ENCODE measurements at places on chromosomes 13 and 19. TPM values are rescaled to one million over a fixed set of nuclear protein-coding genes. Genes with fewer than 3 reads are reported as not detected.
A peak's percentile ranks its signal among the peaks of the same experiment; 100 is the strongest.

Gene C1QTNF9B
- not detected for total RNA-seq

GRCh38 chr19:33403973-33404304 is 30.4 kb downstream of the CEBPG start:
- no peak for DNase-seq
- no peaks in the 10 kb centered on the region for H3K36me3 ChIP-seq
- H3K4me1 ChIP-seq: no peaks in the 10 kb centered on the region
- H3K4me3 ChIP-seq: no peak overlapping the region

- DNase-seq: no peak
- no peaks in the 10 kb centered on the region for H3K27me3 ChIP-seq
- H3K4me3 ChIP-seq: no peak overlapping the region
- no peak overlapping the region for H3K27ac ChIP-seq
- H3K36me3 ChIP-seq: peaks cover 9% of the 10 kb centered on the region
These were observed 50.0 kb downstream of the GAS6 start for GRCh38 chr13:113813749-113814434.

- no peaks in the 10 kb centered on the region for H3K36me3 ChIP-seq
- H3K27ac ChIP-seq: no peak overlapping the region
- H3K4me1 ChIP-seq: no peaks in the 10 kb centered on the region
- DNase-seq: no peak
These were observed 34.9 kb downstream of the IRS2 start for GRCh38 chr13:109751477-109751876.

- peaks cover 7% of the 10 kb centered on the region for H3K27me3 ChIP-seq
- DNase-seq: no peak
- H3K4me3 ChIP-seq: no peak overlapping the region
- H3K4me1 ChIP-seq: no peaks in the 10 kb centered on the region
These were observed 177.3 kb downstream of the DNAJC15 start for GRCh38 chr13:43200736-43201135.

Gene DKKL1
- total RNA-seq: not detected

DNA sequence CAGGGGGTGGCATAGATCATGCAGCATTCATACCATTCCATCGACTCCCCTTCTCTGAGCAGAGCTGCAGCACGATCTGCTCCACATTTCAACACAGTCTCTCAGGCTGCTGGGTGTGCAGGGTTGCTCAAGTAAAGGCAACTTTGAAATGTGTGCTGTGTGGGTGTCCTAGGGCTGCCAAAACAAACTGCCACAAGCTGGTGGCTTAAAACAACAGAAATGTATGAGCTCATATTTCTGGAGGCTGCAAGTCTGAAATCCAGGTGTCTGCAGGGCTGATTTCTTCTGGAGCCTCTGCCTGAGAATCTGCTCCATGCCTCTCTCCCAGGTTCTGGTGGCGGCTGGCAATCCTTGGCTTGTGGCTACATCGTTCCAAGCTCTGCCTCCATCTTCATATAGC is 63.7 kb upstream of the WDFY2 start:
- peak overlapping the region; percentile 0 for H3K27ac ChIP-seq
- peaks cover 37% of the 10 kb centered on the region for H3K4me1 ChIP-seq
- peak; percentile 24 for DNase-seq
- no peaks in the 10 kb centered on the region for H3K36me3 ChIP-seq
- no peak overlapping the region for H3K4me3 ChIP-seq

GRCh38 chr19:43690444-43690843 is 20.5 kb upstream of the PLAUR start:
- no peak overlapping the region for H3K27ac ChIP-seq
- peaks cover 20% of the 10 kb centered on the region for H3K27me3 ChIP-seq
- H3K4me3 ChIP-seq: no peak overlapping the region

Gene SLAIN1
- 27.0 TPM for total RNA-seq

GRCh38 chr13:51776179-51776578 is 27.8 kb downstream of the DHRS12 start:
- no peak overlapping the region for H3K4me3 ChIP-seq
- no peaks in the 10 kb centered on the region for H3K27me3 ChIP-seq
- DNase-seq: no peak
- no peaks in the 10 kb centered on the region for H3K36me3 ChIP-seq
- no peaks in the 10 kb centered on the region for H3K4me1 ChIP-seq
- no peak overlapping the region for H3K27ac ChIP-seq

DNA sequence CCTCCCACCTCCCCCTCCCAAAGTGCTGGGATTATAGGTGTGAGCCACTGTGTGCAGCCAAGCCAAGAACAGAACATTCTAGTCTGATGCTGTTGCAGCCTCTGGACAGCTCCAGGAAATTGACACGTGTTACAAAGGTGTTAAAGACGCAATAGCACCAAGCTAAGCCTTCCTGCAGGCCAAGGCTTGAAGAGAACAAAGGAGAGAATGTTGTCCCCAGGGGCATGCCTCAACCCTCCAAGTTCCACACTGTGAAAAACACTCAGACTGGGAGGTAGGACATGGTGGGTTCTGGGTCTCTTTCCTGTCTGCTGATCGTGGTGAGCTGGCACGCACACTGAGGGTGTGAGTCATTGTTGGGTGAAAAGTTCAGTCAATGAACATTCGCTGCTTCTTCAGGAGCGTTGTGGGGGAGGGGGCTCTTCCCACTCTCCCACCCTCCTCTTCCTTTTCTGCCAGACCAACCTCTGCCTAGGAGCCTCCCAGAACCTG is 5.3 kb upstream of the PTPRS start:
- H3K4me3 ChIP-seq: no peak overlapping the region
- H3K27me3 ChIP-seq: peaks cover 18% of the 10 kb centered on the region
- DNase-seq: no peak
- H3K36me3 ChIP-seq: no peaks in the 10 kb centered on the region

DNA sequence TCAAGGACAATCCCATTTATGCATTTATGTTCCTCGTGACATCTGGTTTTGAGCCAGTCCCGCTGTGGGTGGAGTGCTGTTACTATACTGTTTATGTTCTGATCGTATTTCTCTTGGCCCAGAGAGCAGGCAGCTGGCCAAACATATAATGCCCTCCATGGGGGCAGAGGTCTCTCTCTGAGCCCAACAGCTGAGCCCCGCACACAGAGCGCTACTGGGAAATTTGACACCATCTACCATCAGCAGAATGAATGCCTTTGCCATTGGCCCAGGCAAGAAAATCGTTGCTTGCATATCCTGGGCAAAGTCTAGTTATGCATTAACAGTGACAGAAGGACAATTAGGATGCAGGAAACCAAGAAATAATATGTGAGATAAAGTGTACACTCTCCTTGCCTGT is 126.8 kb upstream of the CACNA1A start:
- H3K4me1 ChIP-seq: no peaks in the 10 kb centered on the region
- no peak for DNase-seq
- H3K27ac ChIP-seq: no peak overlapping the region
- H3K27me3 ChIP-seq: no peaks in the 10 kb centered on the region

- H3K27ac ChIP-seq: no peak overlapping the region
- no peaks in the 10 kb centered on the region for H3K36me3 ChIP-seq
- no peak for DNase-seq
- H3K27me3 ChIP-seq: no peaks in the 10 kb centered on the region
- H3K4me3 ChIP-seq: no peak overlapping the region
These were observed 538.6 kb upstream of the MIR17HG start for GRCh38 chr13:90808838-90809237.

- H3K4me3 ChIP-seq: no peak overlapping the region
- no peaks in the 10 kb centered on the region for H3K36me3 ChIP-seq
- peaks cover 11% of the 10 kb centered on the region for H3K27me3 ChIP-seq
These were observed 66.5 kb downstream of the INSR start for GRCh38 chr19:7227735-7228134.

DNA sequence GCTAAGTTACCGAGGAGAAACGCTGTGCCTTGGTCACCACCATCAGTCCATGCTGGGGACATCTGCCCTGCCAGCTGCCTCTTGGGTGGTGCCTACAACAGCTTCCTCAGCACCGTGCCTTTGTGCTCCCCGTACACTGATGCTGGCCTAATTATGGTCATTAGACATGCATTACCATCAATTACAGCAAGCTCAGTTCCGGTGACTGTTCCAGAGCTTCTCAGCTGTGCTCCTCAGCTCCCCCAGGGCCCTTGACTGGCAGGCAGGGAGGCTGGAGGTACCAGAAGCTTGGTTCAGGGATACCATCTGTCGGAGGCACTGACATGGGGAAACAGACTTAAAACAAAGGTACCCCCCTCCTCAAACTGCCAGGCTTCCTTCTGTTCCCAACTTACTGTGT is 40.2 kb downstream of the CILP2 start:
- DNase-seq: no peak
- H3K36me3 ChIP-seq: peaks cover 21% of the 10 kb centered on the region
- no peak overlapping the region for H3K4me3 ChIP-seq
- no peaks in the 10 kb centered on the region for H3K27me3 ChIP-seq

- H3K4me3 ChIP-seq: no peak overlapping the region
- peak overlapping the region; percentile 22 for H3K27ac ChIP-seq
- DNase-seq: peak; percentile 44
- H3K36me3 ChIP-seq: peaks cover 5% of the 10 kb centered on the region
- no peaks in the 10 kb centered on the region for H3K27me3 ChIP-seq
These were observed 41.0 kb downstream of the RFX2 start for GRCh38 chr19:6069268-6069791.

- DNase-seq: no peak
- peaks cover 18% of the 10 kb centered on the region for H3K4me1 ChIP-seq
- no peaks in the 10 kb centered on the region for H3K27me3 ChIP-seq
These were observed 9.6 kb downstream of the ZNF431 start for GRCh38 chr19:21151460-21151859.

- H3K4me1 ChIP-seq: peaks cover 11% of the 10 kb centered on the region
- no peak for DNase-seq
- no peaks in the 10 kb centered on the region for H3K36me3 ChIP-seq
- no peak overlapping the region for H3K27ac ChIP-seq
- H3K27me3 ChIP-seq: peaks cover 18% of the 10 kb centered on the region
- H3K4me3 ChIP-seq: no peak overlapping the region
These were observed 124.5 kb upstream of the ZNF507 start for GRCh38 chr19:32220951-32221350.

- peaks cover 7% of the 10 kb centered on the region for H3K4me1 ChIP-seq
- DNase-seq: no peak
- H3K27me3 ChIP-seq: peaks cover 29% of the 10 kb centered on the region
- peaks cover 3% of the 10 kb centered on the region for H3K36me3 ChIP-seq
- H3K27ac ChIP-seq: peak overlapping the region; percentile 39
These were observed 132.8 kb upstream of the MYO16 start for GRCh38 chr13:108496362-108497210.

- H3K27me3 ChIP-seq: no peaks in the 10 kb centered on the region
- H3K27ac ChIP-seq: no peak overlapping the region
- DNase-seq: no peak
These were observed 178.9 kb downstream of the UGGT2 start for GRCh38 chr13:95874286-95874685.

DNA sequence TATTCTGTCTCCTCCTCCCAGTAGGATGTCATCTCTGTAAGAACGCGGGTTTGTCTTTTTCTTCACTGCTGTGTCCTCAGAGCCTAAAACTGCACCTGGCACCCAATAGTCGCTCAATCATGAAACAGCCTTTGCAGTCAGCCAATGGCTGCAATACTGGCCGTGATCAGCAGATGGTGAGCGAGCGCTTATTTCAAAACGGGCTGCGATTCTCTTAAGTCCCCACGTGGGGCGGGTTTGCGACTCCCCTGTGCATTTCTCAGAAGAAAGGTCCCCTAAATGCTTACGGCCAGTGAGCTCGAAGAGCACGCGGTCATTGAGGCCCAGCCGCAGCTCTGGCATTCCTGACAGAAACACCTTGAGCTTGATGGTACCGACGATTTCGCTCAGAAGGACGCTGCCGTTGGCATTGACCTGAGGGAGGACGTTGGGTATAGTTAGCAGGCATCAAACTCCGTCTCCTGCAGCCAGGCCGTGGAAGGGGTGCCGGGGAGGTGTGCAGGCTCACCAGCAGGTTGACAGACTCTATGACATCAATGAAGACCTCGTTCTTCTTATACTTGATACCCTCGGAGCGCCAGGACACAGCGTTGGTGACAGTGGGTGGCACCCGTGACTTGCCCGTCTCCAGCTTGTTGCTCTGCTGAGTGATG is 6.0 kb downstream of the AP1M2 start:
- H3K27ac ChIP-seq: no peak overlapping the region
- peak; percentile 95 for DNase-seq
- H3K4me3 ChIP-seq: no peak overlapping the region
- no peaks in the 10 kb centered on the region for H3K36me3 ChIP-seq
- H3K4me1 ChIP-seq: peaks cover 32% of the 10 kb centered on the region

DNA sequence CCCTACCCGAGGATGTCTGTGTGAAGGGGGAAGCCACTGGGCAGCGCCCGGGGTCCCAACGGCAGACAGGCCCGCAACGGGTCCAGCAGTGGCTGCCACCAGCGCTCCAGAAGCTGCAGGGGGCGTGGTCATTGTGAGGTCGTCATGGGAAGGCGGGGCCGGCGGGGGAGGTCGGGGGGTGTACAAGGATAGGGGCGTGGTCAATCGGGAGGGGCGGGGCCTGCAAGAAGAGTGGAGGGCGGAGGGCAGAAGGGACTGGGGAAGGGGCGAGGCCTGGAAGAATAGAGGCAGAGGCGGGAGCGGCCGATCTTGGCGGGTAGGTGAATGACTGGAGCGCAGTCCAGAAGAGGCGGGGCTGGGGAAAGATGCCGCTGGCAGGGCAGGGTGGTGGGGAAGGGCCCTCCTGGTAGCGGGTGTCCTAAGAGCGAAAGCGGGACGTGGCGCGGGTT is 4.4 kb downstream of the FUZ start:
- peaks cover 53% of the 10 kb centered on the region for H3K4me1 ChIP-seq
- peak overlapping the region; percentile 72 for H3K27ac ChIP-seq
- peak overlapping the region; percentile 71 for H3K4me3 ChIP-seq
- H3K27me3 ChIP-seq: no peaks in the 10 kb centered on the region

Gene PCSK4
- total RNA-seq: 4.1 TPM

GRCh38 chr13:52617070-52618060 is 24.9 kb upstream of the HNRNPA1L2 start:
- peak overlapping the region; percentile 100 for H3K4me3 ChIP-seq
- peaks cover 7% of the 10 kb centered on the region for H3K36me3 ChIP-seq
- peak; percentile 90 for DNase-seq
- H3K27me3 ChIP-seq: peaks cover 9% of the 10 kb centered on the region
- peaks cover 32% of the 10 kb centered on the region for H3K4me1 ChIP-seq

Gene F2RL3
- total RNA-seq: 0.74 TPM

- H3K4me1 ChIP-seq: peaks cover 53% of the 10 kb centered on the region
- DNase-seq: peak; percentile 71
- no peaks in the 10 kb centered on the region for H3K27me3 ChIP-seq
- H3K27ac ChIP-seq: peak within 1 kb of the TSS; percentile 84
These were observed at the start of gene B3GNT8 for GRCh38 chr19:41426952-41427646. B3GNT8 (minus strand) TSS chr19:41427374; CDS start chr19:41426778, 596 bp downstream.

Gene SCGB2B2
- 0.21 TPM for total RNA-seq

GRCh38 chr13:28494504-28494777 is 487 bp downstream of the FLT1 start:
- no peak overlapping the region for H3K27ac ChIP-seq
- no peak for DNase-seq
- H3K4me1 ChIP-seq: peaks cover 26% of the 10 kb centered on the region
- peaks cover 52% of the 10 kb centered on the region for H3K27me3 ChIP-seq
- H3K36me3 ChIP-seq: no peaks in the 10 kb centered on the region

DNA sequence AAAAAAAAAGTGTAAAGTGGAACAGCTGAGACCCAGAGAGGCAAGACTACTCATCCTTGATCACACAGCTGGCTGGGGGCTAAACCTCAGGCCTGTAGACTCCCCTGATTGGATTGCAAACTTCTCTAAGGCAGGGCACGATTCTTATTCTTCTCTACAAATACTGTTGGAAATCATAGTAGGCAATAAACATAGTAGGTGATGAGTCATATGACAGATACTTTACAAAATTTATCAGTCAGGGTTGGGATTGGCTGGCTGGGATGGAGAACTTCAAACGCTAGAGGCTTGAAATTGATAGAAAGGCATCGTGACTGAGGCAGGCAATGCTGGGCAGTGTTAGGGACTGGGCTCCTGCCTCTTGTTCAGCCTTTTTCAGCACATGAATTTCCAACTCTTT is 5.9 kb upstream of the MATK start:
- peaks cover 9% of the 10 kb centered on the region for H3K36me3 ChIP-seq
- no peak for DNase-seq
- H3K27me3 ChIP-seq: peaks cover 2% of the 10 kb centered on the region
- no peak overlapping the region for H3K4me3 ChIP-seq
- H3K4me1 ChIP-seq: peaks cover 23% of the 10 kb centered on the region

Data from activated CD8-positive, alpha-beta T cell treated with anti-CD3 and anti-CD28 coated beads, Interleukin-2, amount 10 ng/mL, durations not matched to agents 7 days and 5 days (primary cell).